Neural progenitor cell (in vitro differentiated cells): ENCODE measurements at places on chromosomes 2 and 18.

- DNase-seq: no peak
Observed at GRCh38 chr2:45180033-45180746, 170.9 kb upstream of the SIX2 start.

- DNase-seq: no peak
Observed at GRCh38 chr2:225124311-225125017, 82.2 kb upstream of the DOCK10 start.

DNA sequence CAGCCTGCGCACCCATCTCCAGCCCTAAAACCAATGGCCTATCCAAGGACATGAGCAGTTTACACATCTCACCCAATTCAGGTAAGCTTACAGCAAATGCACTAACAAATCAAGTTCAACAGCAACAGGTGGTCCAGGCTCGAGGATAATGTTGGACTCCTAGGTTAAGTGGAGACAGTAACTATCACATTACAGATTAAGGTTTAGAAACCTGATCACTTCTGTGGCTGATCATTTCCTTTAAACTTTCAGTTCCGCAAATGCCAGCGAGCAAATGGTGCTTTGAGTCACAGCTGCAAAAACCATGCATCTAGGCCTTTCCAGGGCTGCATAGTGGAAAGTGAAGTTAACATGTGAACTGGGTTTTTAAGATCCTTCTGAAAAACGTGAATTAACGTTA lies 259.4 kb downstream of the GBX2 start:
- DNase-seq: no peak

DNA sequence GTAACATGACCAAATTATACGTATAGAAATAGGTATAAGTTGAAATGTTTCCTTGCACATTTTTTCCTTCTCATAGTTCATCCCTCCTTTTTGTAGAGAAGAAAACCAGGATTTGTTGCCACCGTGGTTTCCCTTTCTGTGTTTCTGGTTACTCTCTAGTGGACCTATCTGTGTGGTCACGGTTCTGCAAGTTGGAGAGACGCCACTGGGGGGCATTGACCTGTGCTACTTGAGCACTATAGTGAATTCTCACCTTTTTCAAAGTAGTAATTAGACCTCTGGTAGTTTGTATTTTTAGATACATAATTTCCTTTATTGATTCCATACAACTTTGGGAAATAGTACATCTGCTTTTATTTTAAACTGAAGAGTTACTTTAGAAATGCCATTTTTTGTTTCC lies 444.8 kb downstream of the PTPRM start:
- peak; percentile 17 for DNase-seq

- no peak for DNase-seq
Observed at GRCh38 chr18:61637905-61638595, 254.8 kb downstream of the RNF152 start.

DNA sequence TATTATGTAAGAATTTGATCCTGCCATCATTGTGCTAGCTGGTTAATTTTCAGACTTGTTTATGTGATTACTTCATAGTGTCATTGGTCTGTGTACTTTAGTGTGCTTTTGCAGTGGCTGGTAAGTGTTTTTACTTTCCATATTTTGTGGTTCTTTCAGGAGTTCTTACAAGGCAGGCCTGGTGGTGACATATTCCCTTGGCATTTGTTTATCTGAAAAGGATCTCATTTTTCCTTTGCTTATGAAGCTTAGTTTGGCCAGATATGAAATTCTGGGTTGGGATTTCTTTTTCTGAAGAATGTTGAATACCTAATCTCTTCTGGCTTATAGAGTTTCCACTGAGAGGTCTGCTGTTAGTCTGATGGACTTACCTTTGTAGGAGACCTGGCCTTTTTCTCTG lies 72.8 kb upstream of the MC4R start:
- DNase-seq: no peak

- no peak for DNase-seq
Observed at GRCh38 chr2:18506883-18507509, 53.5 kb downstream of the RDH14 start.

- no peak for DNase-seq
Observed at GRCh38 chr2:105254531-105255210, 13.1 kb downstream of the GPR45 start.

- no peak for DNase-seq
Observed at GRCh38 chr2:22076454-22076853, 952.7 kb downstream of the TDRD15 start.

GRCh38 chr2:85437488-85438200 lies 19.1 kb downstream of the SH2D6 start:
- peak; percentile 70 for DNase-seq

GRCh38 chr2:49861821-49862220 lies 707.5 kb upstream of the FSHR start:
- no peak for DNase-seq

DNA sequence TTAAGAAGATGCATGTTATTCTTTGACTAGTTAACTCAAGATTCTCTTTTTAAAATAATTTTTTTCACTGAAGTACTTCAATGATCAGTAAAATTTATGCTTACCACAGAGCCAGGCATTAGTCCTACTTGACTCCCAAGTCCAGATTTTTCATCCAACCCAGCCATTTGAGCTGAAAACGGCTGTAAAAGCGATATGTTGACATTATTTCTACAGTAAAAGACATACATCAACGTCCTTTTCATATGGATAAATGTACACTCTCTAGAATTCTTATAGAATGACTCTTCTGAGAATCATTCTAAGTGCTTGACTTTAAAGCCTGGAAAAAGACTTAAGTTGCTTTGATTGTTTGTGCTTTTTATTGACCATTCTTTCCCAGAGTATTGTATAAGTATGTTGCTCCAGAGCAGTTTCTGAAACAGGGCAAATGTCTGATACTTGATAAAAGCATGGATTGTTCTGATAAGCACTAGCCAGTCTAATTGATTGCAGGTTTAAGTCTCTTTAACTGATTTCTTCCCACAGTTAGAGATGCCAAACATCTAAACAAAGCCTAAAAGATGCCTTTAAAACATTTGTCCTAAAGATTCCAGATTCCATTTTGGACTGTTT lies 90.9 kb downstream of the COL5A2 start:
- no peak for DNase-seq

DNA sequence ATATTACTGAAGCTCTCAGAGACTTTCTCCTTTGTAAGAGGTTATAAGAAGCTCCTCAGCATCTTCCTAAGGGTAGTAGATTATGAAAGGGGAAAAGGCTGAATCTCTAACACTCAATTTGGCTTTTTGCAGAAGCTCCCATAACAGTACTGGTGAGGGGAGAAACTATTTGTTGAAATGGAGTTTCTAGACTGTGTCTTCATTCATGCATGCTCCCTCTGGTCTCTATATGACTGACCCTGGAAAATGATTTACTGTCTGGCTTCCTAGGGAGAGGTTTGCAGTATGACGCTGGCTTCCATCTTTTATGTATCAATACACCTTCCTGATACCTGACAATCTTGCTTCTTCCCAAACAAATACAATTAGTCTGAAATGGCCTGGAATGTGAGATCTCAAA lies 63.9 kb downstream of the LDAH start:
- DNase-seq: no peak

- no peak for DNase-seq
Observed at GRCh38 chr2:70035344-70035844, 51.9 kb upstream of the PCBP1 start.

GRCh38 chr2:147464737-147465357 lies 380.0 kb upstream of the ACVR2A start:
- no peak for DNase-seq

GRCh38 chr2:172472446-172473033 lies 45.2 kb downstream of the ITGA6 start:
- DNase-seq: no peak

GRCh38 chr2:113085542-113085941 lies 17.8 kb downstream of the IL1F10 start:
- no peak for DNase-seq

DNA sequence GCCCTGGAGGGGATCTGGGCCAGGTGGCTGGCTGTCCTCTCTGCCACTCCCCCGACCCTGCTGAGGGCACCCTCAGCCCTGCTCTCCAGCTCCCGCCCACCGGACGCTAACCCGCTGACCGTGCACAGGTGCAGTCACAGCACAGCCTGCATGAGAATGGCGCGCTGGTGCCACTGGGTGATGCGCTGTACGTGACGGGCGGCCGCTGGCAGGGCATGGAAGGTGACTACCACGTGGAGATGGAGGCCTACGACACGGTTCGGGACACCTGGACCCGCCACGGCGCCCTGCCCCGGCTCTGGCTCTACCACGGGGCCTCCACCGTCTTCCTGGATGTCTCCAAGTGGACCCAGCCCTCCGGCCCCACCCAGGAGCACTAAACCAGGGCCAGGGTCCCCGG lies 8.1 kb upstream of the ERFE start:
- DNase-seq: no peak
